Posterior vena cava (tissue), 2 donors: ENCODE measurements at places on chromosomes 13 and 19. TPM values are rescaled to one million over a fixed set of nuclear protein-coding genes. Genes with fewer than 3 reads are reported as not detected.
A peak's percentile ranks its signal among the peaks of the same experiment; 100 is the strongest.

GRCh38 chr13:76635232-76636230 is 250.7 kb downstream of the KCTD12 start:
- DNase-seq = no peak

DNA sequence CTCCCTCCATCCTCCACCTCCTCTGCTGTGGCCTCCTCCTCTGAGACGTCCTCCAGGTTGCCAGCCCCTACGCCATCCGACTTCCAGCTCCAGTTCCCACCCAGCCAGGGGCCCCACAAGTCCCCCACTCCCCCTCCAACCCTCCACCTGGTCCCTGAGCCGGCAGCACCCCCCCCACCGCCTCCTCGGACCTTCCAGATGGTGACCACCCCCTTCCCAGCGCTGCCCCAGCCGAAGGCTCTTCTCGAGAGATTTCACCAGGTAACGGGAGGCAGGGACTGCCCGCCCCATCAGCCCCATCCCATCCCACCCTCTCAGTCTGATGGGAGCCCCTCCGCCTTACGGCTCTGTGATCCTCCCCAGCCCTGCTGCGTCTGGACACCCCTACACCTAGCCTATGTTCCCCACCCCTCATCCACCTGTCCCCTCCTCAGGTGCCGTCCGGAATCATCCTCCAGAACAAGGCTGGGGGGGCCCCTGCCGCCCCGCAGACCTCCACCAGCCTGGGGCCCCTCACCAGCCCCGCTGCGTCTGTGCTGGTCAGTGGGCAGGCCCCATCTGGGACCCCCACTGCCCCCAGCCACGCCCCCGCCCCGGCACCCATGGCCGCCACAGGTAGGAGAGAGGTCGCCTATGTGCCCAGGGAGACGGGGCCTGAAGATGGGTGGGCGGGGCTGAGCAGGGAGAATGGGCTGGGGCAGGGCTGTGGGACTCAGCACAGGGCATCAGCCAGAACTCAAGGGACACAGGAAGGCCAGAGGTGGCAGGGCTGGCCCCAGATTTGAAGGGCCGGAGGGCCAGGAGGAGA is 18.6 kb upstream of the EHD2 start:
- no peak for DNase-seq

DNA sequence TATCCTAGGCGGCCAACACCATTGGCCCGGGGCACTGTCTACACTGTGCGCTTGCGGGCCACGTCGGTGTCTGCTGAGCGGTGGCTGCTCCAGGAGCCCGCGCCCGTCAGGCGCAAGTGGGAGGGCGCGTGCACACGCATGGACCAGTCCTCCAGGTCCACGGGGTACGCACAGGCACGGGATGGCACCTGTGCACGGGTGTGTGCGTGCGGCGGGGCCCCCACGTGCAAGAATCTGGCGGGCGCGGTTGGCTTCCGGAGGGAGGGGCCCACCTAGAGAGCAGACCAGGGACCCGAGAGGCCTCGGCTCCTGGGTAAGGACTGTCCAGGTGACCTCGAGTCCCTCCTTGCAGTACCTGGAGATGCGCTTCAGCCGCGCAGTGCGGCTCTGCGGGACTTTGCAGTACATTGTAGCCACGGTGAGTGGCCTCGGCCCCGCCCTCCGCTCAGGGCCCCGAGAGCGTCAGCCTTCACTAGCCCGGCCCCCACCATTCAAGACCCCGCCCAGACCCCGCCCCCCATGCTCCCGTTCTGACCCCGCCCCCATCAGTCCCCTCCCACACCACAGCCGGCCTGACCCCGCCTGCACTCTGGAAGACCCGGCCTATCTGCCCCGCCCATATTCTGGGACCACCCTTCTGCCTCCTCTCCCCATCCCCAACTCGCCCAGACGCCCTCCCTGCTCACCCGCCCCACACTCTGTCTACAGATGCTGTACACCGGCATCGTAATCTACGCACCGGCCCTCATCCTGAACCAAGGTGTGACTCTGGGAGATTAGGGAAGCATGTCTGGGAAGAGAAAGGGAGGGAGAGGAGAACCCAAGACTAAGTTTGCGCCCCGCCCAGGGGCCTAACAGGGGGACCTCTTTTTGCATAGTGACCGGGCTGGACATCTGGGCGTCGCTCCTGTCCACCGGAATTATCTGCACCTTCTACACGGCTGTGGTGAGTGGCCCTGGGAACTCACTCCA is 2.3 kb downstream of the SLC5A5 start:
- no peak for DNase-seq

- no peak for DNase-seq
Measured at GRCh38 chr13:72868229-72868628, 86.3 kb downstream of the PIBF1 start.

Gene PSG6
- total RNA-seq = not detected

DNA sequence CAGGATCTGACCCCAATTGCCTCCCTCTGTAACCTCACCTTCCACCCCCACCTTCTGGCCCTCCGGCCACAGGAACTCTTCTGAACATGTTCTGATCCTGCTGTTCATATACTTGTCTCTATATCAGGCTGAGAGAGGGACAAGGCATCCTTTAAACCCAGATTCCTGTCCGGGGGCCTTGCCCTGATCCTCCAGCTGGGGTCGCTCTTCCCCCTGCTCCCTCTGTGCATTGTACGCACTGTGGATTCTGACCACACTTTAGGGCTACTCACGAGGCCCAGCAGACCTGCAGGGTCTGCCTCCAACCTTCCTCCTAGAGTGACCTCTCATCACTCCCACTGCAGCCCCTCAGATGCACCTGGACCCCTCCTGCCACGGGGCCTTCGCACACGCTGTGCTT is 269.3 kb downstream of the UQCRFS1 start:
- no peak for DNase-seq

- DNase-seq = no peak
Measured at GRCh38 chr13:83975655-83976165, 93.4 kb upstream of the SLITRK1 start.

Gene PSG2
- not detected for total RNA-seq

GRCh38 chr19:610801-611480 is 21.3 kb downstream of the HCN2 start:
- DNase-seq = peak; percentile 86

Gene C1QTNF9B
- total RNA-seq = not detected

Gene AP1M2
- total RNA-seq = not detected

- no peak for DNase-seq
Measured at GRCh38 chr13:71244161-71244560, 622.8 kb downstream of the DACH1 start.

Gene CYP2B6
- not detected for total RNA-seq

DNA sequence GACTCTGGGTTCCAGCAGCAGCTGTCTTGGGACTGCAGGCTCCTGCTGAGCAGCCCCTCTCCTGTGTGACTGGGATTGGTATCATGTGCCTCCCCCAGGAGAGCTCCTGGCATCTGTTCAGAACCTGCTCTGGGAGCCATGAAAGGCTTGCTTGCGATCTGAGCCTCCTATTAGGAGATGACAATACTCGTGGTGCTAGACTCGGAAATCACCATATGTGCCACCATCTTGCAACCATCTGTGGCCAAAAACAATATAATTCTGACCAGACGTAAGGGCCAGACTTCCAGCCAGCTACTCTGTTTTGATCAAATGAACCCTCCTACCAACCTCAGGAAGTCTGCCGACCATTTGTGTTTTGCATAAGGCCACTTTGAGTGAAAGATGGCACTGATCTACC is 484.7 kb downstream of the IRS2 start:
- no peak for DNase-seq

Gene SLC10A2
- total RNA-seq = not detected

GRCh38 chr13:100131863-100132574 is 43.1 kb downstream of the PCCA start:
- DNase-seq = no peak

- DNase-seq = no peak
Measured at GRCh38 chr19:49924004-49924880, 4.8 kb upstream of the ATF5 start.

DNA sequence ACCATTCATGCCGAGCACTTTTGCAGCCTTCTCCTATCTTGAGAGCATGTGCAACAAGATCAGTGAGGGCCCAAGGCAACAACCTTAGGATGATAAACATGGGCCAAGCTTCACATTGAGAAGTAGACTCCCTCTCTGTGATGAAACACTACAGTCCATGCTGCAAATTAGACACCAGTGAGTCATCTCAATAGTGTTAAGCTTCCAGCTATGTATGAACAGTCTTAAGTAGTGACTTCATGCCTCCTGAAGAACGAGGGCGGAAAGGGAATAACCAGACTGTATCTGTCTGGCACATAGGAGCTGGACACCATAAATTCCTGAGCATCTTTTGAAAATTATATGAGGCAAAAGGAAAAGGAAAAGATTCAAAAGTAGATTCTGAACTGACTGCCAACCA is 309.9 kb upstream of the SLITRK1 start:
- DNase-seq = no peak

Gene PPM1N
- 1.9 TPM for total RNA-seq

- no peak for DNase-seq
Measured at GRCh38 chr13:98447881-98448641, 128.8 kb downstream of the STK24 start.

DNA sequence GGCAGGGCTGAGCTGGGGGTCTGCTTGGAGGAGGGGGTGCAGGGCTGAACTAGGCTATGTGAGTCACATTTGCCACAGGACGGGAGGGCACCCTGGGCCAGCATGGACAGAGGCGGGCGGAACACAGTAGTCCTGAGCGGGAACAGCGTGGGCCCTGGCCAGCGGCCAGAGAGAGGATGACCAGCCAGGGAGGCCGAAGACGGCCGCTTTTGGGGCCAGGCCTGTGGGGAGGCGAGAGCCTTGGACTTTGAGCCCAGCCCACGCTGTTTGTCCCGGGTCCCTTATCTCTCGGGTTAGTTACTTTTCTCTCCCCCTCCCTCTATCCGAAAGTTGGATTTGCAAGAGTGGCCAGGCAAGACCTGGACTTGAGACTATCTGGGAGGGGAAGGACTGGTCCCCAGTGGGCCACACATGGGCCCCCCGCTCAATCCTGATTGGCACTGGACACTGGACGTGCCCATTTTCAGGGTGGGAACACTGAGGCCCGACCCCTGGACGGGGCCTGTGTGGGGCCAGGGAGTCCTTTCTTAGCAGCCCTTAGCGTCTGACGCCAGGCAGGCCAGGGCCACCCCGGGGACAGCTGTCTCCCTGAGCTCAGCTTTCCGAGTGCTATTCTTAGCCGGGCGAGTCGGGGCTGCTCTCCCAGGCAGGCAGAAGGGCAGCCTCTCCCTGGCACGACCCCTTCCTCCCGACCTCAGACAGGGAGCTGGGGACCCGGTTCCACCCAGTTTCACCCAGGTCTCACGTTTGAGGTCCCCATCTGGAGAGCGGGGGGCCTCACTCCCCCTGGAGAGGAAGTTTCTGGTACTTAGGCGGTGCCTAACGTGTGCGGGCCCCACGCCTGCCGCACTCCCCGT is 833 bp downstream of the GAMT start:
- no peak for DNase-seq

Gene SLC5A5
- total RNA-seq = not detected

- DNase-seq = no peak
Measured at GRCh38 chr19:52140032-52140710, 433 bp upstream of the ZNF616 start.

Gene ZNF101
- total RNA-seq = 6.3 TPM

GRCh38 chr19:3477506-3477905 is 2.8 kb downstream of the SMIM24 start:
- no peak for DNase-seq
